ENCODE measurements at places on chromosomes 3 and 15. TPM values are rescaled to one million over a fixed set of nuclear protein-coding genes. Genes with fewer than 3 reads are reported as not detected.

DNA sequence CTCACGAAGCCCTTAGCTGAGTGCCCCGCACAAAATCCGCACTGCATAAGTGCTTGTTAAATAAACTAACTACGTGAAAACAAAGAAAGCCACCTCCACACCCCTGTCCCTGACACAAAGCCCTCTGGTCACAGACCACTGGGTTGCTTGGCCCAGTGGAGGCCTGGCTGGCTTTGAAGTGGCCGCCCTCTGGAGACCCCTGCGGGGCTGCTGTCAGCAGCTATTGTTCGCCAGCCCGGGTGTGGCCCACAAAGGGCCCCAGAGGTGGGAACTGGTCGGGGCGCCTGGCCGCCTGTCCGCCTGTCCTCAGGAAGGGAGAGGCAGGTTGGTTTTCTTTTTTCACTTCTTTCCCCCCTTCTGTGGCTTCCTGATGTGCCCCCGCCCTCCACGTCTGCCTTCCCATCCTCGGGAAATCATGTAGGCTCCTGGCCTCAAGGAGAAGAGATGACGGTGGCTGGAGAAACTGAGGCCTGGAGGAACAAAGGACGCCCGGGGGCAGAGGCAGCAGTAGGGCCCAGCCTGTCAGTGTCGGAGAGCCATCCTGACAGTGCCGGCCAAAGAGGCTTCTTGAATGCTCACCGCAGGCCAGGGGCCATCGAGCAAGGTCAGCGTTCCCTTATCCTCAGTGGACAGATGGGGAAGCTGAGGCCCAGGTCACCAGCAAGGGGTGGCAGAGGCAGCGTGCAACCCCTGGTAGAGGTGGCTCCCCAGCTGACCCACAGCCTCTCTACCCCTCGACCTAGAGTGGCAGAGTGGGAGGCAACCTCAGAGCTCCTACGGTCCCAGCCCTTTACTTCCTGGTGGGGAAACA, 61.1 kb downstream of the SLC6A6 start:
- DNase-seq: no peak

The IFRD2 gene
- 100 TPM for total RNA-seq

- DNase-seq: no peak
Measured at GRCh38 chr15:96115642-96116041, 214.9 kb upstream of the NR2F2 start.

DNA sequence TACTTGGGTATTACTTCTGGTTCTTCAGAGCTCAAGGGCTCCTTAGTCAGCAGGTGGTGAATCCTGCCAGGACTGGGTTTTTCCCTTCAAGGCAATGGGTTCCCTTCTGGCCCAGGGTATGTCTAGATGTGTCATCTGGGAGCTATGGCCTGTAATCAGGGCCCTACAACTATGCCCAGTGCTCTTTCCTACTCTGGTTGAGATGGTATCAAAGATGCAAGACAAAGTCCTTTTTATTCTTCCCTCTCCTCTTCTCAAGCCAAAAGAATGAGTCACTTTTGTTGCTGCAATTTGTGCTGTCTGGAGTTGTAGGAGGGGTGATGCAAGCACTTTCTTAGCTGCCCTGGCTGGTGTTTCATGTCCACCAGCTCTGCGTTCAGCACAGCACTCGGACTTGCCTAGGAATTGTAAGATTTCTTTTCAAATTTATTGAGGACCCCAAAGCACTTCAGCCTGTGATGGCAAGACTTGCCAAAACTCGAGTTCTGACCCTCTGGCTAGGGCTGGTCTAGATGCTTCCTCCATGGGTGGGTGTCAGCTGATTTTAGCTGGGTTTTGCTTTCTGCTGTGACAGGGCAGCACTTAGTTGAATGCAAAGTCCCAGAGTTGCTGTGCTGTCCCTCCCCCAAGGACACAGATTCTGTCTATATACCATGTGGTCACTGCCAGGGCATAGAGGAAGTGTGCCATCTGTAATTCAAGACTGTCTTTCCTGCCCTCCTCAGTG, 129.2 kb upstream of the CBLB start:
- DNase-seq: no peak

The EPHA6 gene
- not detected for total RNA-seq

- DNase-seq: no peak
Measured at GRCh38 chr15:32852771-32853170, 135.0 kb downstream of the GREM1 start.

The LMCD1 gene
- 1.3 TPM for total RNA-seq

All from activated naive CD4-positive, alpha-beta T cell treated with anti-CD3 and anti-CD28 coated beads, Interleukin-2, amount 50 U/mL, for 72 hours (primary cell).